ENCODE measurements at places on chromosomes 6 and 20. TPM values are rescaled to one million over a fixed set of nuclear protein-coding genes. Genes with fewer than 3 reads are reported as not detected.

Gene SIM1
- total RNA-seq, result not detected

Gene SNAP25
- total RNA-seq, result 0.53 TPM

Gene OOEP
- total RNA-seq, result 0.30 TPM

Gene PACSIN1
- not detected for total RNA-seq

Gene CST4
- 0.33 TPM for total RNA-seq

Gene PNPLA1
- 0.03 TPM for total RNA-seq

Gene SLC17A1
- not detected for total RNA-seq

Gene FUCA2
- 43.0 TPM for total RNA-seq

Gene WFDC10B
- total RNA-seq, result not detected

Gene OSTM1
- 63.6 TPM for total RNA-seq

Gene METTL24
- total RNA-seq, result 0.52 TPM

Gene KCNQ5
- total RNA-seq, result 7.8 TPM

Gene PGC
- total RNA-seq, result not detected

Gene C6orf15
- not detected for total RNA-seq

Gene CUL7
- 77.8 TPM for total RNA-seq

Gene ID4
- 19.0 TPM for total RNA-seq

Gene CD93
- total RNA-seq, result 1.6 TPM

Gene PPP1R3D
- 6.5 TPM for total RNA-seq

Gene CRISP3
- not detected for total RNA-seq

Gene SRMS
- not detected for total RNA-seq

Gene GSTA2
- not detected for total RNA-seq

Gene COX7A2
- 60.9 TPM for total RNA-seq

Gene CCM2L
- total RNA-seq, result not detected

Gene CD24
- 3.3 TPM for total RNA-seq

Gene MCHR2
- not detected for total RNA-seq

Gene FOXS1
- total RNA-seq, result 23.1 TPM

Gene OXT
- not detected for total RNA-seq

Gene AIF1
- not detected for total RNA-seq

Gene MUCL3
- not detected for total RNA-seq

Gene DEFB128
- total RNA-seq, result not detected

Gene OSER1
- total RNA-seq, result 30.6 TPM

Gene NFYA
- 16.3 TPM for total RNA-seq

Gene PI3
- not detected for total RNA-seq

Gene NKX2-2
- total RNA-seq, result not detected

Gene CAGE1
- 0.07 TPM for total RNA-seq

Gene BPIFB2
- not detected for total RNA-seq

All from smooth muscle cell of the pulmonary artery (primary cell).